T-cell (primary cell): ENCODE measurements at places on chromosomes 13 and 19.

DNA sequence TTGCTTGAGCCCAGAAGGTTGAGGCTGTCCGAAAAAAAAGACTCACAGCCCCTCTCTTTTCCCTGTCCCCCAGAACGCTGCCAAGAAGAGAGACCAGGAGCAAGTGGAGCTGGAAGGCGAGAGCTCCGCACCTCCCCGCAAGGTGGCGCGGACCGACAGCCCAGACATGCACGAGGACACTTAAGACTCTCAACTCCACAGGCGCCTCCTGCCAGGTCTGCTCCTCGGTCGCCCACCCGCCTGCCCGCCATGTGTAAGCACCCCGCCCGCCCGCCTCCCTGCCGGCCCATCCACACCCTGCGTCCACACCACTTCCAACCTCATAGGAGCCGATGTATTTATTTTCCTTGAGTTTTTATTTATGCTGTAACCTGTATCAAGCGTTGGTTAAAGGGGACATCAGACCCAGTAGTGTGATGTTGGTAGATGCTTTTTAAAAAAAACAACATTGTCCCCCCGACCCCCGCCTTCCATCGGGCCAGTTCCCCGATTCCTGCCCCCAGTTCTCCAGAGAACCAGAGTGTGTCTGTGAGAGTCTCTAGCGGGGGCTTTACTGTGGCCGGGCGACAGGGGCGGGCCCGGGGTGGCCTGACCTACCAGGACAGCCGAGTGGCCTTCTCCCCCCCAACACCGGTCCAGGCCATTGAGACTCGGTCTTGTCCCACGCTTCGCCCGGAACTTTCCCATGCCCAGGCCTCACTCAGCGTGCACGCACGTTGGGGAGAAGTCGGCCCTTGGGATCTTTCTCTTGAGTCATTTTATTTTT, 10.3 kb downstream of the DDA1 start:
- no peak for DNase-seq

- DNase-seq, result no peak
Measured at GRCh38 chr19:29644210-29644609, 21.1 kb upstream of the PLEKHF1 start.

DNA sequence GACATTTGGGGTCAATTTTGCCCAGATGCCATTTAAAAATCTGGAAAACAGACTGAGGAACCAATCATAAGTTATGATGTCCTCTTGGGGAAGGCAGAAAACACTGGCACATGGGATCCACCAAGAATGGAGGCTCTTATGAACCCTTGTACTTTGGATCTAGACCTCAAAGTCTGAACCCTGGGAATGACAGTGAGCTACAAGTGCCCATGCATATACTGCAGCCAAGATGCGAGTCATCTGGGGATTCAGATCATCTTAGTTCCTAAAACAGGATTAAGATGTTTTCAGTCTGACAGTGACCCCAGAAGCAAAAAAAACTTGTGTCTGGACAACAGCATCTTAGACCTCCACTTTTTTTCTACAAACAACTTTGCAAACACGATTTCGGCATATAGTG, 100.2 kb upstream of the SIAH3 start:
- no peak for DNase-seq

GRCh38 chr19:12766051-12766521, 9.3 kb downstream of the HOOK2 start:
- peak; percentile 86 for DNase-seq

GRCh38 chr13:99743094-99743493, 228.5 kb downstream of the ZIC5 start:
- DNase-seq, result no peak

- DNase-seq, result no peak
Measured at GRCh38 chr19:16210168-16210567, 12.5 kb downstream of the AP1M1 start.

- DNase-seq, result no peak
Measured at GRCh38 chr13:29210676-29211075, 384.8 kb downstream of the SLC7A1 start.

DNA sequence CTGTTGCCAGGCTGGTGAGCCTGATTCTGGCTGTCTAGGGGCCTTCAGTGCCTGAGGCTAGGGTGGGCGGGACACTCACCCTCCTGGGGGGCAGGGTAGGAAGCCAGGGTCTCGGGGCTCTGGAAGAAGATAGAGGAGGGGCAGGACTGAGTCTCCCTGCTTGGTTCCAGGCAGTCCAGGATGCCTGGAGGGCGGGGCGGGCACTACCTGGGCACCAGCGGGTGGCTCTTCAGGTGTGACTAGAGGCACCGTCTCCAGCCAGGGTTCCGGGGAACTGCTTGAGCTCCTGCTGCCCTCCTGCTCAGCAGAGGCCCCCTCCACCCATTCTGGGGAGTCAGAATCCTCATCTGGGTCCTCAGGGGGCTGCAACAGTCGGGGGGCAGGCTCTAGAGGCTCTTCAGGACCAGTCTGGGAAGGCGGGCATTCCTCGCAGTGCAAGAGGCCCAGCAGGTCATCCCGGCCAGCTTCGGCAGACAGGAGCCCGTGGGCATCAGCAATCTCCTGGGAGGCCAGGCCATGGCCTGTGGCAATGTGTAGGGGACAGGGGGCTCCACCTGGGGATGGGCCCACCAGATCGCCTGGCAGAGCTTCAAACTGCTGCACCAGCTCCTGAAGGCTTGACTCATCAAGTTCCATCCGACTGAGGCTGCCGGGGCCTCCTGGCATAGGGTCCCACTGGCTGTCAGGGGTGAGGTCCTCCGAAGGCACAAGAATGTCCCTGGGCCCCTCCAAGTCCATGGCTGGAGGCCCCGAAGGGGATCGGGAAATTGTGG, 1.8 kb downstream of the APBA3 start:
- DNase-seq, result no peak

- no peak for DNase-seq
Measured at GRCh38 chr19:49831592-49831991, 13.5 kb downstream of the MED25 start.

DNA sequence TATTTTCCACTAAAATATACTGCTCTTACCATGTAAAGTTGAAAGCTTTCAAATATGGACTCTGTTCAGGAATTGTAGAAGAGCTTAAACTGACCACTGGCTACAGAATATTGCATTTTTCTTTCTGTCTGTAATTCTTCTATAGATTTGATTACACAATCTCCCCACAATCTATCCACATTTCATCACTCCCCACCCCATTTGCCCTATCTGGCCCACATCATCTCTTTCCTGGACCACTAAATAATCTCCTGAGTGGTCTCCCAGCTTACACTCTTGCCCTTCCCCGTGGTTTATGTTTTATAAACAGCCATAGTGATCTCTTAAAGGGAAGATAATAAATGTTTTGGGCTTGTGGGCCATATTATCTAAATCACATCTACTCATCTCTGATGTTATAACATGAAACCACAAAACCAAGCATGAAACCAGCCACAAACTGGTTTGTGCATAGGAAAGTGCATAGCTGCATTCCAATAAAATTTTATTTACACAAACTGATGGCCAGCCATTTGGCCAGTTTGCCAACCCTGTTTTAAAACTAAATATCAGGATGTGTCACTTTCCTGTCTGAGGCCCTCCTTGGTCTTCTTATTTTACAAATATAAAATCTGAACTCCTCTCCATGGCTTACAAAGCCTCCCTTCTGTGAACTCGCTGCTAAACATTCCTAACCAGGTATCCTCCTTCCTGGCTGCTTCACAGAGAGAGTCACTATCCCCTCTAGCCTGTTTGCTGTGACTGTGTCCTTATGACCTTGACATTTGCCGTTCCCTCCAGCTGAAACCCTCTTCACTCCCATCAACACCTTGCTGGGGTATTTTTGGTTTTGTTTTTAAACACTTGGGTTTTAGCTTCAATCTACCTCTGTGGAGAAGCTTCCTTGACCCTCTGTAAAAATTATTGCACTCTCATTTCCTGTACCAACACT, 500.9 kb downstream of the GPC6 start:
- DNase-seq, result no peak

GRCh38 chr19:13896227-13896626, 9.7 kb downstream of the BRME1 start:
- no peak for DNase-seq

DNA sequence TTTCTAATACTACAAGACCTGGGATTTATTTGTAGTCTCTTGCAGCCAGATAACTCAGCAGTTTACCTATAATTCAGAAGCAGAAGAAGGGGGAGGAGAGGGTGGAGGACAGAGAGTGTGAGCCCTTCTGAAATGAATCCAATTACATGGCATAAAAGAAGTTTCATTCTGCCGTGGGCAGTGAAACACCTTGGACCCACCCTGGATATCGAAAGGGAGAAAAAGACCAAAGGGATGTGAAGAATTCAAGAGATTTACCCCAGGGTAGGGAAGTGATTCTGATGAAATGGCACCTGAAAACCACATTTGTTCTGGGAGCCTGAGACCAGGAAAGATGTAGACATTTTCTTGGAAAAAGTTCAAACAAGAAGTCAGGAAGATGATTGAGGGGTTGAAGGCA, 140.9 kb downstream of the NDFIP2 start:
- DNase-seq, result no peak

DNA sequence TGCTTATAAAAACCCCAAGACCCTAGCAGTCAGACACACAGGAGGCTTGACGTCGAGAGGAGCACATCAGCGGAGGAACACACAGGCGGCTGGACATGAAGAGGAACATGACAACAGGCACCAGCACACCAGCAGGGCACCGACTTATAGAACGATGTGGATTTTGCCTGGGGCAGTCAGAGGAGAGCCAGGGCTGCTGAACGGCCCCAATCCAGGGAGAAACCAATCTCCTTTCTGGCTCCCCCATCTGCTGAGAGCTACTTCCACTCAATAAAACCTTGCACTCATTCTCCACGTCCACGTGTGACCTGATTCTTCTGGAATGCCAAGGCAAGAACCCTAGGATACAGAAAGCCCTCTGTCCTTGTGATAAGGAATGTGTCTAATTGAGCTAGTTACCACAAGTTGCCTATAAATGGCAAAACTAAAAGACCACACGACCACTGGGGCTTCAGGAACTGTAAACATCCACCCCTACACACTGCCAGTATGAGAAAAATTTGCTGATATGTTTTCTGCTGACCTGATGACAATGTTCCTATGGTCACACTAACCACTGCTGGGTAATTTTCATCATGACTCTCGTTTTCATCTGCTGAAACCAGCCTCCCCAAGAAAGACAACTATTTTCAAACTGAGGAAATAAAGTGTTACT, 35.8 kb upstream of the CEACAM21 start:
- no peak for DNase-seq

GRCh38 chr13:108368250-108368905, 98.9 kb downstream of the TNFSF13B start:
- DNase-seq, result no peak

DNA sequence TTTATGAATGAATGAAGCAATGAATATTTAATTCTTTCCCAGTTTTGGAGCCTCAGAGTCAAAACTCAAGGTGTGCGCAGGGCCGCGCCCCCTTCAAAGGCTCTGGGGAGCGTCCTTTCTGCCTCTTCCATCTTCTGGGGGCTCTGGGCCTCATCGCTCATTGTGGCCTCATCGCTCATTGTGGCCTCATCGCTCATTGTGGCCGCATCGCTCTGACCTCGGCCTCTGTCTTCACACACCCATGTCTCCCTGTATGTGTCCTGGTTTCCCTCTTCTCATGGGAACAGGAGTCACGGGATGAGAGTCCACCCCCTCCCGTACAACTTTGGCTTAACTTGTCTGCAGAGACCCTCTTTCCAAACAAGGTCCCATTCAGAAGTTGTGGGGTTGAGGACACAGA, 3.2 kb upstream of the MEX3D start:
- DNase-seq, result no peak

- no peak for DNase-seq
Measured at GRCh38 chr19:18425515-18426415, 6.6 kb downstream of the SSBP4 start.

DNA sequence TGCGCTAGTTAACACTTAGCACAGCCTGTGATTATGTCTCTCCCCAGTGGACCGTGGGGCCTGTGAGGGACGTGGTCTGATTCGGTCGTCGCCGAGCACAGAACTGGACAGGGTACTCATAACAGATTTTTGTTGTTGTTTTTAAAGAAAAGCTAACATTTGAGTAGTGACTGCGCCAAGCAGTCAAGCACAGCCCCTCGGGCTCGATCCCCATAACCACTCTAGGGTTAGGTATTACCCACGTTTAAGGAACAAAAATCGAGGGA, 805 bp upstream of the PTOV1 start:
- DNase-seq, result no peak

DNA sequence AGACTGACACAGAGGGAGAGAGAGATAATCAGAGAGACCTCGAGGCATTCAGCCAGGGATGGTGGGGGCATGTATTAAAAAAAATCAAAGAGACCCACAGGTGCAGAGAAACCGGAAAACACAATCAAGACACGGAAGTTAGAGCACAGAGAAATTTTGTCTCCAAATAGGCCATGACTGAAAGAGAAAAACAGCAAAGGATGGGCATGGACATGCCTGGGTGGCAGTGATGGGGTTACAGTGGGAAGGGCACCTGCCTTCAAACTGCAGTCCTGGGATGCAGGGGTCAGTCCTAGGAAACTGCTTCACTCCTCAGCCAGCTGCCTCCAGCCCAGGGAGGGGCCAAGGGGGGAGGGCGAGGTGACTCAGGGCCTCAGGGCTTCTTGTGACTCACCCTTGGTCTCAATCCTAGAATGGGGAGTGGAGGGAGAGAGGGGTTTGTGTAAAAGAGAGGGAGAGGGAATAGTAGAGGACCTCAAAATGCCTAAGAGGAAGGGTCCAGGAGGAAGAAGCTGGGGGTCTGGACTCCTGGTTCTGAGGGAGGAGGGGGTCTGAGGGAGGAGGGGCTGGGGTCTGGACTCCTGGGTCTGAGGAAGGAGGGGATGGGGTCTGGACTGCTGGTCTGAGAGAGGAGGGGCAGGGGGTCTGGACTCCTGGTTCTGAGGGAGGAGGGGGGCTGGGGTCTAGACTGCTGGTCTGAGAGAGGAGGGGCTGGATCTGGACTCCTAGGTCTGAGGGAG, 3.6 kb upstream of the KCNN4 start:
- no peak for DNase-seq

- DNase-seq, result no peak
Measured at GRCh38 chr13:59086147-59086546, 1077.6 kb downstream of the DIAPH3 start.

DNA sequence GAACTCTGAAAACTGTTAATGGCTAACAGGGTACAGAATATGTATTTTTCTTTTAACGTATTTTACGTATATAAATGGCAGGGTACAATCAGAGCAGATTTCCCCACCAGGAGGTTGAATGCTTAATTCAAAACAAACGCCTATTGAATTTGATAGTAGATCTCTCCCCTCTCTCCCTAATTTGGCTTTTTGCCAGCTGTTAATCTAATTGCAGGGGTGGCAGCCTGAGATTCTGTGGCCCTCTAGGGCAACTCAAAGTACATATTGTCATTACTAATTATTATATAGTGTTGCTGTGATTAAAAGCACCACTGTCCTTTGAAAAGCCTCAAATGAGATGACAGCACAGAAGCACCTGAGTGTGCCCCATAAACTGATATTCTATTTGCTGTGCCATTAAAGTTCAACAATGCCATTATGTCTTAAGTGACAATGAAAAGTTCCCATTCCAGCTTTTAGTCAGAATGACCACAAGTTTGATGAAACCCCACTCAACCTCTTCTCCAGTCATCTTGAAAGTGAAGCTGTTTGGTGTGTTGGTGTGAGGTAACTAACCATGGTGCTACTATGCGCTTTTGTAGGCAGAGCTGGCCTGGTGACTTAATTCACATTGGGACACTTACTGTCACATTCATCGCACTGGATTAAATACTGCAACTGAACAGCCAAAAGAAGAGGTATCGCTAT, 351.4 kb downstream of the KCNRG start:
- DNase-seq, result no peak

GRCh38 chr13:50140581-50141374, 125.5 kb downstream of the KCNRG start:
- DNase-seq, result no peak

GRCh38 chr13:52118595-52118994, 10.3 kb downstream of the NEK5 start:
- no peak for DNase-seq

GRCh38 chr13:39403106-39403505, 199.9 kb downstream of the LHFPL6 start:
- no peak for DNase-seq
